ENCODE measurements at places on chromosomes 6 and 20. TPM values are rescaled to one million over a fixed set of nuclear protein-coding genes. Genes with fewer than 3 reads are reported as not detected.

GRCh38 chr20:5592165-5592564, 158.0 kb upstream of the SHLD1 start:
- DNase-seq, result no peak

GRCh38 chr6:126302191-126302590, 37.7 kb upstream of the CENPW start:
- DNase-seq, result no peak

JPH2 gene
- total RNA-seq, result 2.3 TPM

- DNase-seq, result no peak
Measured at GRCh38 chr6:19219931-19220330, 617.2 kb upstream of the ID4 start.
